ENCODE measurements at places on chromosomes 4 and X.
A peak's percentile ranks its signal among the peaks of the same experiment; 100 is the strongest.

- DNase-seq = peak; percentile 49
Observed at GRCh38 chrX:57155171-57155570, 18.0 kb upstream of the SPIN2A start.

GRCh38 chr4:167052631-167053091 is 181.6 kb downstream of the SPOCK3 start:
- no peak for DNase-seq

GRCh38 chr4:188434643-188435042 is 295.4 kb downstream of the TRIML1 start:
- DNase-seq = no peak

DNA sequence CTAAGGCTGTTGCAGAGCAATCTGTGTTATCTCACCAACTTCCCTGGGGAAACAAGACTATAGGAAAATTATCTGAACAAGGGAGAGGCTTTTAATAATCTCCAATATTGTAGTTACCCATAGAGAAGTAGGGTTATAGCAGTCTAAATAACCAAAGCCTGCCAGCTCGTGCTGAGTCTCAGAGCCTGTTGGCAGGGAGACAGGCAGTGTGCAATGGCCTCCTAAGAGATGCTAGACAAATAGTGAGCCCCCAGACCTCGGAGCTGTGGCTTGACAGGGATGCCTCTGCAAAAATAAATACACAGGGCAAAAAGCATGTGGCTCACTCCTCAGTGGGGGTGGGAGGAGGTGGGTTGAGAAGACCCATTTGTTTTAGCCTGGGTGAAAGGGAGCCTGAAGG is 76.7 kb downstream of the DGKK start:
- DNase-seq = no peak

GRCh38 chrX:119618439-119618838 is 12.2 kb upstream of the NKRF start:
- DNase-seq = peak; percentile 78

- DNase-seq = no peak
Observed at GRCh38 chrX:47704736-47705135, 45.8 kb upstream of the UXT start.

DNA sequence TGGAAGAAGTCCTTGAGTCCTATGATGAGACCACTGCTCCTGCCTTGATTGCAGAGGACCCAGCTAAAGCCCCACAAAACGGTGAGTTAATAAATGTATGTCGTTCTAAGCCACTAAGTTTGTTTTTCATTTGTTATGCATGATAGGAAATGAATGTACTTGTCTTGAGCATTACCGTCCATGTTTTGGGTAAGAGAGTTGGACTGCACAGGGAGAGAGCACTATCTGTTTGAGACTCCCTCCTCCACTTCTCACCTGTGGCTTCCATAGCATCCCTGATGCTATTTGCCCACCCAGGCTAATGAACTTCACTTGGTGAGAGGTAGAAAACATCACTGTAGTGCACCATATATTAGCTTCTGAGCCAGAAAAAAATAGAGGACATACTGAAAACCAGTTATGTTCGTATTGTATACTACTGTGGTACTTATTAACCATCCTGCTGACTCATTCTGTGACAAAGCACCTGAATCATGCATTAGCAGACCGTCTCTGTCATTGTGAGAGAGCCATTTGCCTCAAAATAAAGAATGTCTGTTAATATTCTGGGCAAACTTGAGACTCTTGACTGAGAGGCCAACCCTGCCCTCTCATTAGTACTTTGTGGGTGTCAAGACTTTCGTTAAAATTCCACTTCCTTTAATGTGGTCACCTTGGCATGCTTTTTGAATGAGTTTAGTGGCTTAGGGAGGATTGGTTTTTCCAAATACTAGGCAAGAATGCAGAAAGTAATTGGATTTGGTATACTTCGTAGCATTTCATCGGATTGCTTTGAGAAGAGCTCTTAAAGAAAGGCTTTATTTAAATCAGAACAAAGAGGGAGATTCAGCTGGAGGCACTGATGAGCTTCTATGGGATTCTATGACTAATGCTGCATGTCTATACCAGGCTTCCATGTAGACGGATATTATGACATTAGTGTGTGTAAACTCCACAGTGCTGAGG is 99.3 kb upstream of the GRPR start:
- DNase-seq = no peak

DNA sequence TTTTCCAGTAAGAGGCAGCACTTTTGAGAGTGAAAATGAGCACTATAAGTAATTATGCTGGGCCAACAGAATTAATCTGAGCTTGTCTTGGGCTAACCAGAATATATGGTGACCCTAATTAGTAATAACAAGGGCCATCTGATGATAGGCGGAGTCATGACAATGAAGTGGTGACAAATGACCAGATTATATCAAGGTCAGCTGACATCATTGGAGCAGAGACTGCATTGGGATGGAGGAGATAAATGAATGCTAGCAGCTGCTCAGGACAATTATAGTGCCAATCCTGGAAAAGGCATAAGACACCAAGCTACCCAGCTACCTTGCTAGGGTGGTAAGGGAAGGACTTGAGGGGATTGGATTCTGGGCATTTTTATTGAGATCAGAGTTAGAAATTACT is 1548.7 kb downstream of the RPA4 start:
- DNase-seq = no peak

DNA sequence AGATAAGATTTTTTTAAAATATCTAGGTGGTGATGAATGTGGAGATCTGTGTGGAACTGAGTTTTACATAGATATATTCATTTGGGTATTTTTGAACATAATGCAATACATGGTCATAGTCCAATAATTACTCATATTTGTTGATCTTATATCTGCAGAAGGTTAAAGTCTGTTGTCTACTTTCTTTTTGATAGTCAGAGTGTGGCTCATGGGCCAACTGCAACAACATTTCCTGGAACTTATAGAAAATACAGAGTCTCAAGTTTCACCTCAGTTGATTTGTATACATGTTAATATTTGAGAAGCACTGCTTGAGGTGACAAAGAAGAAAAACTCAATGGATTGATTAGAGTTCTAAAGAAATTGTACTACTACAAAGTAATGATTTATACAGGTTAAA is 408.4 kb downstream of the ARAP2 start:
- DNase-seq = no peak

DNA sequence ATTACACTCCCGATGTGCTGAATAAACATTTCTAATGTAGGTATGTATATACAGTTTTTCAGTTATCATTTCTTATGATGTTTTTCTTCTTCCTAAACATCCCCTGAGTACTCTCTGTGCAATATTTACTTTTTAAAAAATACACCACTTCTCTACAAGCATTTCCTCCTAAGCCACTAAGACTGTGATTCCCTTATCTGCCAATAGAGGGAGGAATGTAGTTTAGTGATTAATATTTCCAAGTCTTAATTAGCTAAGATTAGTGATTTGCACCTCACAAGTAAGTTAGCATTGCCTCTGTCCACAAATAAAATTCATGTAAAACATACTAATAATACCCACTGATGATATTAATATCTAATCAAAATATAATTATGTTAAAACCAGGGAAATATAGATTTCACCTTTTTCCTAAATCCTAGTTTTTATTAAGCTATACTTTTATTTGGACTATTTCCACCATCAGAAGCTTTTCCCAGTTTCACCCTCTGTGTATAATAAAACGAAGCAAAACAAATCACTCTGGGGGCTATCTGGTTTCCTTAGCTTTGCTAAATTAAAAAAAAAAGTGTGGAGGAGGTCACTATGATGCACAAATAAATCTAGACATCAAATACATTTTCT is 909.1 kb downstream of the FAT4 start:
- peak; percentile 25 for DNase-seq

GRCh38 chrX:724256-724655 is 93.7 kb downstream of the SHOX start:
- DNase-seq = peak; percentile 50

DNA sequence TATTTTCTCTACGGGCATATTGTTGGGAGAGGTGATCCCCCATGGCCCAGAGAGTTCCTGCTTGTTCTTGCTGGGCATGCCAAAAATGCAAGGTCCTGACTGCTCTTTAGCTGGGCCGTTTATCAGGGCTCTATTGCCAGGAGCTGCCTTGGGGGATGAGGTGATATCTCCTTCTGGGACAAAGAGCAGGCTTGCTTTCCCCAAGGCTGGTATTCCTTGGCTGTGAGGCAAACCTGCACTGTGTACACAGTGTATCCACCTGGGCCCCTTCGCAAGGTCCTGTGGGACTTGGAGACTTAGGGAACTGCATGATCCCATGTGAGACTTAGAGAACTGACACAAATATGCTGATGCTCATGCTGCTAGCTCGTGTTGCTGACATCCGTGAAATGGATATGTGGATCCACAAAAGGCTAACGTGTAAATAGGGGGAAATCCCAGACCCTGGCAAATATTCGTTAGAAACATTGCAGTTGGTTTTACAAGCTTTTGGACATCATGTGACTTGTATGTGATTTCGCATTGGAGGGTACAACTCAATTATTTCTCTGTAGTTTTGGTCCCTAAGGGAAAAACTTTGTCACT is 24.4 kb upstream of the ZFX start:
- DNase-seq = no peak

- DNase-seq = no peak
Observed at GRCh38 chrX:2340991-2341390, 159.8 kb downstream of the DHRSX start.

DNA sequence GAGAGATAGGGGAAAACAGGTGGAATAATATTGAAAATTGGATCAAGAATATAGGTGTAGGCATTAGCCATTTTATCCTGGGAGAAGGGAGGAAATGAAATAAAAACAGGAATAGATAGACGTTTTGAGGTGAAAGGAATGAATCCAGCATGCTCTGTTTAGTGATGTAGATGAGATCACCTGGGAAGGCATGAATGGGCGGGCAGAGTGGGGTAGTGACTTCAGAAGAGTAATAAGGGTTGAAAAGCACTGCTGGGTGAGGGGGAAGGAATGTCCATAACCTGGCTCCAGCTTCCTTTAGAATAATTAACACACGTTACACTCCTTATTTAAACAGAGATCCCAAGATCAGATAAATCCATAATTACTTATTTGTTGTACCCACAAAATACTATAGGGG is 191.1 kb upstream of the ANXA3 start:
- no peak for DNase-seq

DNA sequence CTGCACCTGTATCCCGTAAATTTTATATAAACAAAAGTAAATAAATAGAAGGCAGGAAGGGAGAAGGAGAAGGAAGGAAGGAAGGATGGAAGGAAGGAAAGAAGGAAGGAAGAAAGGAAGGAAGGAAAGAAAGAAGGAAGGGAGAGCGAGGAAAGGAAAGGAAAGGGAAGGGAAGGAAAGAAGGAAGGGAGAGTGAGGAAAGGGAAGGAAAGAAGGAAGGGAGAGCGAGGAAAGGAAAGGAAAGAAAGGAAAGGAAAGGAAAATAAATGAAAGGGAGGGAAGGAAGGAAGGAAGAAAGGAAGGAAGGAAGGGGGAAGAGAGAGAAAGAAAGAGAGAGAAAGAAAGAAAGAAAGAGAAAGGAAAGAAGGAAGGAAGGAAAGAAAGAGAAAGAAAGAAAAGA is 43.0 kb upstream of the FRG1 start:
- no peak for DNase-seq

GRCh38 chr4:10296730-10297129 is 160.5 kb downstream of the ZNF518B start:
- DNase-seq = peak; percentile 1

GRCh38 chr4:5141802-5142201 is 90.5 kb downstream of the STK32B start:
- DNase-seq = no peak

- DNase-seq = no peak
Observed at GRCh38 chr4:89835413-89835812, 1.5 kb downstream of the SNCA start.

DNA sequence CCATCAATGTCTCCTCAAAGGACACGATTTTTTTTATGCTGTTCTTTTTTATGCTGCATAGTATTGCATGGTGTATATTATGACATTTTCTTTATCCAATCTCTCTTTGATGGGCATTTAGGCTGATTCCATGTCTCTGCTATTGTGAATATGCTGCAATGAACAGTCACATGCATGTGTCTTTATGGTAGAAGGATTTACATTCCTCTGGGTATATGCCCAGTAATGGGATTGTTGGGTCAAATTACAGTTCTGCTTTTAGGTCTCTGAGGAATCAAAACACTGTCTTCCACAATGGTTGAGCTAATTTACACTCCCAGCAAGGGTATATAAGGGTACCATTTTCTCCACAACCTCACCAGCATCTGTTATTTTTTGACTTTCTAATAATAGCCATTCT is 113.9 kb downstream of the GRIA3 start:
- DNase-seq = no peak

DNA sequence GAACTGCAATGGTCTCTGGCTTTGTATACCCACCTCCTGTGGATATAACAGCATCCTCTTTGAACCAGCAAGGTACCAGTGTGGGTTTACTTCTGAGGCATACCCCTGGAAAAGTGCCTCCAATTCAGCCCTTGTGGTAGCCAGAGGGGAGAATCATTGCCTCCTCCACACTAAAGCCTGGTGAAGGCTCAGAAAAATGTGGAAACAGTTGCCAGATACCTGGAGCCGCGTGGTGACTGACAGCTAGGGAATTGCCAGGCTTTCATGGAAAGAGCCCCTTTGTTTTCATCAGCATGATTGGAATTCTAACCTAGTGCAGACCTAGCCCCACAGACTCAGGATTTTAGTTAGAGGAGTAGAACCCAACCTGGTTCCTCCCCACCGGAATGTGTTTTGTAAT is 168.6 kb upstream of the KLF3 start:
- DNase-seq = no peak

DNA sequence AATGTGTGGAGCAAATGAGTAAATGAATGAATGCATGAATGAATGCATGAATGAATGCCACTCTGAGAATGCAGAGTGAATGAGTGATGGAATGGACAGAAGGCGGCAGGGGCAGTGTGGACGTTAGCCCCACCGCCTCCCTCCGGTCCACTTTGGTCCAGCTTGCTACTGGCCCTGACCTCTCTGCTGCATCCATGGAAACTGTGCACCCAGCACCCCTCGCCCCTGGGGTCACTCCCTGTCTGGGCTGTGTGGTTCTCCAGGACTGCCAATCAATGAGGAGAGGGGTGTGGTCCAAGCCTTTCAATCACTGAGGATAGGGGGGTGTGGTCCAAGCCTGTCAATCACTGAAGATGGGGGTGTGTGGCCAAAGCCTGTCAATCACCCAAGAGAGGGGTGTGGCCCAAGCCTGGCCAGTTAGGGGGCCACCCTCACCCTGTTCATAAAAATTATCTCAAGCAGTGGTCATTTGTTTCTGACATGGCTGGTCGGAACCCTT is 39.2 kb upstream of the ASMTL start:
- DNase-seq = peak; percentile 81

- peak; percentile 28 for DNase-seq
Observed at GRCh38 chr4:167234316-167234881, at the start of gene SPOCK3. TSS of gene SPOCK3 (minus strand) at chr4:167234494.

DNA sequence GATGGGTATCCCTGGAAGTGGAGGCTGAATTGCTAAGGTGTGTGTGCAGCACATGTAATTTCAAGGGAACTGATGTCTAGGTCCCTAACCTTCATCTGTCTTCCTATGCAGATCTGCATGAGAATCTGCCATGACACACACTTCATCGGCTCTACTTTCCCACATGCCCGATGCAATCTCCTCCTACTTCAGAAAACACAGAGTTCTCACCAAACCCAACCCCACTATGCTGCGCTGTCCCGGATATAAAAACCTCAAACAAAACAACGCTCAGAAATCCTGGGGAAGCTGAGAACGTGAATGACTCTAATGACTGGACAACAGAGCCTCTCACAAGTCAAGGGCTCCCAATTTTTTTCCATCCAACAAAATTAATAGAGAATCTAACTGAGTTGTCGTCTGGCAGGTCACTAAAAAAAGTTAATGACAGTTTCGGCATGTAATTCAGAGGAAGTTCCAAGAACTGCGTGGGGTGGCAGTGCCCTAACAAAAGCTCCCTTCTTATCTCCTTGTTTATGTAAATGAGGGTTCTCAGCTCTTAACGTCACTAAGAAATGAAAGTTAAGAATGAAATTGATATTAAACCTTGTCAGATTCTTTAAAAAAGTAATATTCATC is 39.0 kb downstream of the STX18 start:
- DNase-seq = peak; percentile 62

Data from KBM-7 (cell line).